ENCODE measurements at places on chromosomes 5 and 9.

DNA sequence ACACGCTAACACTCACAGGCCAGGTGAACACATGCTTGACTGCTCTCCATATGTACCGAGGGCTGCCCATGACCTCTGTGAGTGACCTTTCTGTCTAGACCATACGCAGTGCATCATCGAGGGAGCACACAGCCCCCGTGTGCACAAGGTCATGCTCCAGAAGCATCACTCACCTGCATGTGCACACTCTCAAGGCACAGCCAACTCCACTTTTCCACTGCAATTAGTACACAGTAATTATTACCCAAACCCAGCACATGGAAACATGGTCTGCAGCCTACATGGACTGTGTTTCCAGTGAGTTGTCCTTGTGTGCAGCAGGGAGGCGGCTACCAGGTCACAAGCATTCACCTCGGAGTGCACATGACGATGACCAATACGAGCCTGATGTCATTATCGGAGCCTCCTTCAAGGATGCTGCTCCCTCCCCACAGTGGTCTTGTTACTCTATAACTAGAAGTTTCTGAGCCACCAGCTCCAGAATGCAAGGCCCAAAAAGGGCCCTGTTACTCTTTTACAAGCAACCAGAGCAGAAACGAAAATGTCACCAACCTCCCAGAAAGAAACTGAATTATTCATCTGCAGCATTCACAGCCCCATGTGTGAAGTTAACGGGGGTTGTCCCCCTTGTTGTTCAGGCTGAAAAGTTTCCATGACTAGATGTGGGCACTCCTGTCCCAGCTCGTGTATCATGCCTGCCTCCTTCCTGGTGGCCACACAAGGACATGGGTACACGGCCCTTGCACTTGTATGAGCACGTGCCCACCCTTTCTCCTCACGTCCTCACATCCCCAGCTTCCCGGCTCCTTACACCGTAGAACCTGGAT, 31.2 kb downstream of the SEMA4D start:
- peak; percentile 48 for DNase-seq

DNA sequence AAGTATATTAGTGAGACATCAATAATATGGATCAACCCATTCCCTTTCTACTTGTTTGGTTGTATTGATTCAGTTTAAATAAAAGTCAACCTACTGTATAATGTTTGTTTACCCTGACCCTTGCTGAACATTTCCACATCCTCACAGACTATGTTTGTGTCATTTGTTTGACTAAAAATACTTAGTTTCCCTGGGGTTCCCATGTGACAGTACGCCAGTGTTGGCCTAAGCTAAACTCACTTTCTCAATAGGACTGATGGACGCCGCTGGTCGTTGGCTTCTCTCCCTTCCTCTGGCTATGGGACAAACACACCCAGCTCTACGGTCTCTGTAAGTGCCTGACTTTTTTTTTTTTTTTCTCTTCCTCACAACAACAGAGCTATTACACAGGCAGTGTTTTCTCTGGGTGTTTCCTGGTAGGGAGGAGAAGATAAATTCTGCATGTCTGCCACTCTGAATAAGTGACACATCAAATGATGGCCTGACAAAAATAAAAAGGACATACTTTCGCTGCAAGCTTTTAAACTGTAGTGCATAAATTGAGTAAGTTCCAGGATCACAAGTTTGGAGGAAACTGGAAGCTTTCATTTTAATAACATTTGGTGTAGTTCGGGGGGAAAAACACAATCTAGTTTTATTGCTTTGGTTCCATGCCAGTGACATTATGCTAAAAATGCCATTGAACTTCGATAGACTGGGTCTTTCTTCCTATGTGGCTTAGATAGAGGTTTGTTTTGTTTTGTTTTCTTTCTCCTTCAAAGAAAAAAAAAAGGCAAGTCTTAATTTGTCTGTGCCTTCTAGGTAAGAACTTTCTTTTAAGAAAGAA, 101.0 kb downstream of the CD180 start:
- DNase-seq: no peak

DNA sequence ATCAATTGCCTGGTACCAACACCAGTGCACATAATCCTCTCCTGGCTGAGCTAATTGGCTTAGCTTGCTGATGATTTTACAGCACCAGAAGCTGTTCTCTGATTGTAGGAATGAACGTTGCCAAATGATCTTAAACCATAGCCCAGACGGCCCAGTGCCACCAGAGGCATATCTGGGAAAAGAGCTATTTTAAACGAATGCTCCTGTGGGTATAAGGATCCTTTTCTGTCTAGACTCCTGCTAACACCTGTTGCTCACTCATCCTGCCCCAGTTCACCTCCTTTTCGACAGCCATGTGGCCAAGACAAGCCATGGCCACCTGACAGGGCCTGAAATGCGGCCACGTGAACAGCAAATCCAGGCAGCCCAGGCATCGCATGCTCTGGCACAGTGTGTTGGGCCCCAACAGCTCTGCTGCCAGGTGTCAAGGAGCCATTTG, 289.9 kb upstream of the SLC30A5 start:
- no peak for DNase-seq

DNA sequence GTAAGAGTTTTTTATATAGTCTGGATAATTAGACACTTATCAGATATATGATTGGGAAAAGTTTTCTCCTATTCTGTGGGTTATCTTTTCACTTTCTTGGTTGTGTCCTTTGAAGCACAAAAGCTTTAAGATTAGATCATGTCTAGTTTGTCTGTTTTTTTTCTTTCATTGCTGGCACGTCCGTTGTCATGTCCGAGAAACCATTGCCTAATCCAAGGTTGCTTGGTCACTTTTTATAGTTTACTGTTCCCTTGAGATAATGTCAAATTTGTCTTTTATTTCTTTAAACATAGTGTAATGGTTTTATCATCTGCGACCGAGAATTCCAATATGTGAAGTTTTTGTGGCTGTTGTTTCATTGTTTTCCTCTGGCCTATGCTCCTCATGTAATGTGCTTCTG, 28.8 kb downstream of the GARNL3 start:
- DNase-seq: no peak

GRCh38 chr5:66829358-66829674, 233.1 kb downstream of the MAST4 start:
- DNase-seq: no peak

- DNase-seq: peak; percentile 10
Observed at GRCh38 chr9:93645149-93645889, 68.9 kb downstream of the PHF2 start.

DNA sequence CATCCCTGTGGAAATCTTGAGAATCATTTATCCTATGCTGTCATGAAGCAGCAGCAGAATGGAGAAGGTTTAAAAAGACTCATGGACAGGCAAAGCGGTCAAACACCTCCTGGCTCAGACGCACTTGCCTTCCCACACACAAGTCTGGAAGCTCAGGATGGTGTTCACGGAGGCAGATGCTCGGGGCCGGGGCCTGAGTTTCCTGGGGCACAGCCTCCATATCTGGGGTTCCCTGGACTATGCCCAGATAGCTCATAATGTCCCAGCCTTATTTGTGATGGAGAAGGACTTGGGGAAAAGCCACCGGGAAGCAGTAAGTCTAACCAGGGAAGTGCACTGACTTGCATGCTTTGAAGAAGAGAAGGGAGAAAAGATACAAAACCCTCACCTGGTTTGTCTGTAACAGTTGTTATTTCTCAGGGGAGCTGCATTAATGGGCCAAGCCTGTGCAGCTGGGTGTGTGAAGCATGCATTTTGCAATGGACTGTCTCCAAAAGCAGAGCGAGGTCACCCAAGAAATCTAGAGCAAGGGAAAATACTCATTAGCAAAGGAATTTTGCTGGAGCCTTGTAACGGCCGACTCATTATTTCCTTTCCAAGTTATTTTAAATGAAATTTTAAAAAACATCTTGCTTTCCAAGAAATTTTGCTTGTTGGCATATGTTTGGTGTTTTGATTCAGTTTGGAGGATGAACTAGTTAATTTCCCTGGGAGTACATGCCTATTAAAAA, 3.4 kb downstream of the S1PR3 start:
- no peak for DNase-seq

- no peak for DNase-seq
Observed at GRCh38 chr5:112034421-112034979, 277.5 kb upstream of the NREP start.

GRCh38 chr5:148427370-148428042, 43.7 kb downstream of the FBXO38 start:
- DNase-seq: no peak

DNA sequence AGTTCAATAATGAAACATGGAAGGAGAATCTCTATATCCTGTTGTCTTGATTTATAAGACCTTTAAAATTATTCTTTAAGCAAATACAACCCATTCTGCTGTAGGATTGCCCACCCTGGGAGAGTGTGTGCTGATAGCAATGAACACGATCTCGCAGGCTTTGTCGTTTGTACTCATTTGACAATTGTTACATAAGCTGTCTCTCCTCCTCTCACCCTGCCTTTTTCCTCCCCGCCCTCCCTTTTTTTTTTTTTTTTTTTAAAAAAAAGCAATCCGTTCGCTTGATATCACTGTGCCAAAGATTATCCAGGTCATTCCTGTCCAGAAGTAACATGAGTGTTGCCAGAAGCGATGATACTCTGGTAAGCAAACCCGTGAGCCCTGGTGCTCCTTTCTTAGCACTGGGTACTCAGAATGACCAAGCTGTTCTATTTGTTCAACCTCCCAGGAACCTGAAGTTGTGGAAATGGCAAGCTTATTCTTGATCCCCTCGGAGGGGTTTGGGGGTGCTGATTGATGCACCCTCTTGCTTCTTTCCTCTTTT, 82.7 kb upstream of the CTSL start:
- no peak for DNase-seq

GRCh38 chr9:131500939-131501541, 1.7 kb upstream of the POMT1 start:
- peak; percentile 63 for DNase-seq

DNA sequence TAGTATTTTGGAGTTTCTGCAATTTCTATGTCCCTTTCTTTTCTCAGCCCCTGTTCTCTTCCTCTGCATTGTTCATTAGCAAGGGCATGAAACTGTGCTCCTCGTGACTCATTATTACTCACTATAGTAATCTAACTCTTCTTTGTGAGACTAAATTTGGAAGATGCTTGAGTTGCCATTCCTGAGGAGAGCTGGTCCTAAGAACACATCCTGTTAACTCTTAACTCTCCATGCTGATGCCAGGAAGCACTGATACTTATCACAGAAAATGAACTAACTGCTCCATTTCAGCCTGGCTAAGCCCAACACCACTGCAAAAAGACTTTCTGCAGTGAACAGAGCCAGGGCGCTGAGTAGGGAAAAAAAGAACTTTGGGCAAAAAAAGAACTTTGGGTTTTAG, 10.6 kb upstream of the CSNK1A1 start:
- DNase-seq: no peak

DNA sequence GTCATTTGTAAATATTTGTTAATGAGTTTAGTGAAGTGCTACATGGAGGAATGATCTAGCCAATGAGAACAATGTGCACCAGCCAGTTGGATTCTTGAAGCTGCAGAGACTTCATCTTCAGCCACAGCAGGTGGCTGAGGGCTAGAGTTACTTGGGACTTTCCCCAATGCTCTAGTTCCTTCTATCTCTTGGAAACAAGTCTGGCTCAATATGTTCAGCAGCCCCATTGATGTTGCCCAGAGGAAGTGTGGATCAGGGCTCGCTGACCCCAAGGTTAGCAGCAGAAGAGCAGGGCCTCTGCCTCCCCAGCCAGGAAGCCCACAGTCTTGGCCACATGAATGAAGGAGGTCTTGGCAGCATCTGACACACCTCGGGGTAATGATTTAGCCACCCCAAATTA, 117.5 kb downstream of the SLC1A3 start:
- DNase-seq: no peak

- no peak for DNase-seq
Observed at GRCh38 chr9:126367616-126368015, 41.0 kb downstream of the MVB12B start.

GRCh38 chr5:100517301-100517974, 17.7 kb upstream of the FAM174A start:
- no peak for DNase-seq
